ENCODE measurements at places on chromosomes 2 and 18. TPM values are rescaled to one million over a fixed set of nuclear protein-coding genes. Genes with fewer than 3 reads are reported as not detected.

Gene RGPD3
- total RNA-seq = not detected

Gene TRIM43
- not detected for total RNA-seq

Gene NTSR2
- not detected for total RNA-seq

Gene UGT1A4
- not detected for total RNA-seq

Gene CHN1
- 1.8 TPM for total RNA-seq

- no peaks in the 10 kb centered on the region for H3K4me1 ChIP-seq
- no peaks in the 10 kb centered on the region for H3K27me3 ChIP-seq
- no peak overlapping the region for H3K27ac ChIP-seq
- no peak for DNase-seq
- no peak overlapping the region for H3K4me3 ChIP-seq
Measured at GRCh38 chr2:79982445-79982844, 322.1 kb downstream of the LRRTM1 start.

GRCh38 chr2:8314063-8314462 lies 367.8 kb upstream of the ID2 start:
- H3K4me1 ChIP-seq = peaks cover 39% of the 10 kb centered on the region
- H3K36me3 ChIP-seq = peaks cover 4% of the 10 kb centered on the region
- no peak overlapping the region for H3K27ac ChIP-seq
- peaks cover 5% of the 10 kb centered on the region for H3K27me3 ChIP-seq

DNA sequence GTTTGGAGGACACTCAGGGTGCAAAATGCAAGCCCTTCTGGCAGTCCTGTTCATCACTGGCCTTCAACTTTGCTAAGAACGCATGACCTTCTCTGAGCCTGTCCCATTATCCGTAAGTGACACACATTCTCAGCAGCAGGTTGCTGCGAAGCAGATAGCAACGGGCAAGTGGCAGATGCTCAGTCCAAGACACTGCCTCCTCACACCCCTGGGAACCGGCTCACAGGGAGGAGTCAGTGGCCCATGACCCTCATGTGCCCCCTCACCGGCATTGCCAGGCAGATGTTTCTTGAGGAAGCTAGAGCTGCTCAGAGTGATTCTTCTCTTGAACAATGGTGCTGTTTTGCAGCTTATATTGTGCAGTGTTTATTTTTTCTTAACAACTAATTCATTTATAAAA lies 737.2 kb upstream of the HS6ST1 start:
- no peak for DNase-seq
- no peaks in the 10 kb centered on the region for H3K27me3 ChIP-seq

DNA sequence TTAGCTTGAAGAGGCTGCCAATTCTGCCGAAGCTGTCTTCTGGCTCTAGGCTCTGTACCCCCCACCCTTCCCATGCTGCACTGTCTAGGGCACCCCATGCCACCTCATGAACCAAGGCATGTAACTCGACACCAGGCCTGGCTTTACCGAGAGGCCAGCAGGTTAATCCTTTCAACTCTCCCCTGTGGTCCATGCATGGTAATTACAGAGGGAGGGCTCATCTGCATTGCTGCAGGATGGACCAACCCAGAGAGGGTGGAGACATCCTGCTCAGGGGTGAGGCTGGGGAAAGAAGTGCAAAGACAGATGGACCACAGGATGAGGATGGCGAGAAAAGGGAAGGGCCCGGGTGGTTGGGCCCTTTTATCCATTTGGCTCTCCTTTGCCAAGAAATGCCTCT lies 65.8 kb downstream of the KCTD1 start:
- H3K27ac ChIP-seq = no peak overlapping the region
- no peak for DNase-seq
- no peak overlapping the region for H3K4me3 ChIP-seq
- H3K27me3 ChIP-seq = no peaks in the 10 kb centered on the region
- H3K36me3 ChIP-seq = no peaks in the 10 kb centered on the region

DNA sequence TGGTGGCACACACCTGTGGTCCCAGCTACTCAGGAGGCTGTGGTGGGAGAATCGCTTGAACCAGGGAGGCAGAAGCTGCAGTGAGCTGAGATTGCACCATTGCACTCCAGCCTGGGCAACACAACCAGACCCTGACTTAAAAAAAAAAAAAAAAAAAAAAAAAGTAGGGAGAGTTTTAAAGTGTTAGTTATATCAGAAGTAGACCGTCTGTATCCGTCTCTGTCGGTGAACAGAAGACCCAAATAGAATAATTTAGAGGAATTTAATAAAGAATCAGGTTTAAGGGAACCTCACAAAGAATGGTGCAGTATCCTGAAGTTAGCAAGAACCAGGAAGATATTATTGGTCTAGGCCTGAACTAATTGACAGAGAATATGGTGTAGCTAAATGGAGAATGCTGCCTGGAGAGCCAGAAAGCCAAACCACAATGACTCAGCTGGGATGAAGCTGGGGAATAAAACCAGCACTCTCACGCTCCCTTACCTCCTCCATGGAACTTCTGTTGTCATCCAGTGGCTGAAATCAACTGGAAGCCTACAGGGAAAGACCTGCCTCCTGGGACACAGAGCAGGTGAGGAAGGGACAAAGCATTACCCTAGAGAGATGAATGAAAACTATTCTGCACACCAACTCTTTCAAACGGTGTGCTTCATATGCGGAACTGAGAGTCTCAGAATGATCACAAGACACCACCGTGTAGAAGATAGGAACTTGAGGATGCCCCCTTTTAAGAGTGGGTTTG lies 39.1 kb upstream of the PLEKHM3 start:
- no peaks in the 10 kb centered on the region for H3K4me1 ChIP-seq
- no peak overlapping the region for H3K27ac ChIP-seq
- no peak for DNase-seq
- peaks cover 8% of the 10 kb centered on the region for H3K27me3 ChIP-seq

GRCh38 chr2:163659224-163659623 lies 76.6 kb downstream of the FIGN start:
- no peak for DNase-seq
- H3K4me1 ChIP-seq = no peaks in the 10 kb centered on the region
- H3K27me3 ChIP-seq = no peaks in the 10 kb centered on the region
- H3K4me3 ChIP-seq = no peak overlapping the region

Data from naive thymus-derived CD8-positive, alpha-beta T cell (primary cell).